OCI-LY7 (cell line): ENCODE measurements at places on chromosomes 1 and 21. TPM values are rescaled to one million over a fixed set of nuclear protein-coding genes. Genes with fewer than 3 reads are reported as not detected.

Gene CHAF1B
- 21.5 and 24.0 TPM in 2 replicates for total RNA-seq

Gene NLRP3
- total RNA-seq = not detected in 2 replicates

Gene SPRR2E
- total RNA-seq = not detected in 2 replicates

Gene ELAPOR1
- 0.35 TPM in 1 of 2 replicates, not detected in the other for total RNA-seq

Gene RIPPLY3
- not detected in 2 replicates for total RNA-seq
